T-helper 9 cell (primary cell): ENCODE measurements at places on chromosomes 7 and 10.

DNA sequence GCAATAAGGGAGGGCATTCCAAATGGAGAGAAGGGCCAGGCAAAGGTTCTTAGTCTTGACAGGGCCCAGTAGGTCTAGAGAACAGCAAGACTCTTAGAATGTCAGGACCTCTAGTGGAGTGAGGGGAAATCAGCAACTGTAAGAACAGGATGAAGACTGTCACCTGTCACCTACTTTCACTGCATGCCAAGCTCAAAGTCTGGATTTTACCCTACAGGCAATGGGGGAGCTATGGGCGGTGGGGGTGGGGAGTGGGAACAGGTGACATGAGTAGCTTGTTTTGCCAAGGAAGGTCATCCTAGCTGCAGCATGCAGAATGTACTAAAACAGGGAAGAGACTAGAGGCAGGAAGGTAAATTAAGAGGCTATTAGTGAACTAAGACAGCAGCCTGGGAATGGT, 18.3 kb downstream of the GOT1 start:
- no peak for DNase-seq

GRCh38 chr10:61160253-61160652, 216.3 kb upstream of the RHOBTB1 start:
- no peak for DNase-seq

DNA sequence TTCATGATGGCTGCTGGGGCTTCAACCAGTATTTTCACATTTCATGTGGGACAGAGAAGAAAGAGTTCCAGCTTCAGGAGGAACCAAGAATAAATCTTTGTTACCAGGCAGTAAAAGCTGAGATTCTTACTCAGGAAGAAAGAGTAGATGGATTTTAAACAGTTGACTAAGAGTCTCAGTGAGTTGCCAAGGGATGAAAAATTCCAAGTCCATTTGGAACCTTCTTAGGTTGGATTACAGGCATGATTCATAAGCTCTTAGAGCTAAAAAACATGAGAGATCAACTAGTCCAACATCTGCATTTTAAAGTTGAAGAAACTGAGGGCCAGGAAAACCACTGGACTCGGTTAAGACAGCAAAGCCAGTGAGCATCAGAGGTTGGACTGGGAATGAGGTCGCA, 148.6 kb downstream of the NEBL start:
- DNase-seq: no peak

- DNase-seq: no peak
Measured at GRCh38 chr10:95392681-95393164, 101.9 kb upstream of the PDLIM1 start.

GRCh38 chr7:108299251-108299973, 156.8 kb downstream of the NRCAM start:
- DNase-seq: no peak

DNA sequence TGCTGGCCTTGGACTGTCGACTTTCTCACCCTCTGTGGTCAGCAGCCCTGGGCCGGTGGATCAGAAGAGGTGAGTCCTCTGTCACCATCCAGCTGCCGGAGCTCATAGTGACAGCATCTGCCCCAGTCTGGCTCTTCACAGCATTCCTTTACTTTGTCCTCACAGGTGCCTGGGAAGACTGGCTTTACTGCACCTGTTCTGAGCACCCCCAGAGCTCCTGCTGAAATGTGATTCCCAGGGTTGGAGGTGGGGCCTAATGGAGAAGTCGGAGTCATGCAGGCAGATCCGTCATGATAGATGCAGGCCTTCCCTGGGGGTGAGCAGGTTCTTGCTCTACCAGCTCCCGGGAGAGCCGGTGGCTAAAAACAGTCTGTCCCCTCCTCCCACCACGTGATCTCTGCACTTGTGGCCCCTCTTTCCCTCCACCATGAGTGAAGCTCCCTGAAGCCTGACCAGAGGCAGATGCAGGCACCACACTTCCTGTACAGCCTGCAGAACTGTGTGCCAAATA, 171.5 kb downstream of the ZMYND11 start:
- DNase-seq: no peak

DNA sequence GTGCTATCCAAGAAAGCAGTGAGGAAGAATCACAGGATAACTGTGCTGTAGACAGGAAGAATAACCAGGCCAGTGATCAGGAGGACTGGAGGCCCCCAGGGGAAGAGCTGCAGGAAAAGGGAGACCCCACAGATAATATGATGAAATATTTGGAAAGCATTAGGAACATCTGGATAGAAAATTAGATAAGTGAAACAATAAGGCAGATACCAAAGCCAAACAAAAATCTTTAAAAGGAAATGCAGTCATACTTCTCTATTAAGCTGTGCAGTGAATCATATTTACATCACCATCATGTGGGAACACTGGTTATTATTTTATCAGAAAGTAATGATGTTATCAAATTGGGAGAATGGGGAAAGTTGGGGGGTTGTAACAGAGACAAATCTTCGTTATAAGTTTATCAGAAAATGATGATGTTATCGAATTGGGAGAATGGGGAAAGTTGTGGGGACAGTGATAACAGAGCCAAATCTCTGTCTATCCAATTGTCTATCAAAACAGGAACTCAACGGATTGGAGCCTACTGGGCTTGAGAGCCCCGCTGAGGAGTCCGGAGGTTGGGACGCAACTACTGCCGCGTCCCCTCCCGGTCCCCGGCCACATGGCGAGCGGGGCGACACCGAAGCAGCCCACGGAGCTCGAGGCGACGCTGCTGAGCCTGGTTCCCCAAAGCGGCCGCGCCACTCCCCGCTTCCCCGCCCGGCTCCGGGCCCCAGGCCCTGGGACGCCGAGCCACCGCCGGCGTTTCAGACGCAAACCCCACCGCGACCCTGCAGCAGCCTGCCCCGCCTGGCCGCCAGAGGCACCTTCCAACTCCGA, 14.0 kb upstream of the RALA start:
- DNase-seq: no peak
